ENCODE measurements at places on chromosomes 7 and 10. TPM values are rescaled to one million over a fixed set of nuclear protein-coding genes. Genes with fewer than 3 reads are reported as not detected.

DNA sequence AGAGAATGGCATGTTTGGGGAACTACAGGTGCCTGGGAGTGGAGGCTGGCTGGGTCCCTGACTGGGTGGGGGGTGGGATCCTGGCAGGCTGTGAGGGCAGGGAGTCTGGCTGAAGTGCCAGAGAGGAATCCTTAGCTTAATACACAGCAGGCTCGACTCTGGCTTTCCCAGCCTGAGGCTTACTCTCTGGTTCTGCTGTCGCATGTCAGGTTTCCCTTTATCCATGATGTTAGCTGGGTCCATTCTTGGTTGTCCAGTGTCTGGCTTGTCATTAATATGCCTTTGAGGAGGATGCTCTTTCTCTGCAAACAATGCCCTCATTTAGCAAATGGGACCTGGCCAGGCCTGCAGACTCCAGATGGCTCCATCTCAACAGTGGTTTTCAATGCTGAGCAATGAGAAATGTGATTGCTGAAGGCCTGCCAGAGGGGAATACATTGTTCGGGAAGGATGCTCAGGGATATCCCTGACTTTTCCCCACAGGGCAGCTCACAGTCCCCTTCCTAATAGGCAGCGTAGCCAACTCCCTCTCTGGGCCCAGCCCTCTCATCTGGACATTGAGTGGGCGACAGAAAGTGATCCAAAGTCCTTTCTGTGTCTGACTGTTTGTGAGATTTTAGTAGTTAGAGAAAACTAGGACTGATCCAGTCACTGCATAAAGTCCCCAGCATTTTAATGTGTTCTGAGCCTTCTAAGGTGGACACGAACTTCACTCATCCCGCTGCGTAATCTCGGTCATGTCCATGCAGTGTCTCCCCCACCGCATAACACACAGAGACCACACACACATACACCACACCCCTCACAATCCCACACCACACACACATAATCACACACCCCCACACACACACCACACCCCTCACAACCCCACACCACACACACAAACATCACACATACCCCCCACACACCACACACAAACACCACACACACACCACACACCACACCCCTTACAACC is 124.9 kb downstream of the ANLN start:
- H3K27ac ChIP-seq: peak overlapping the region; percentile 9
- H3K4me3 ChIP-seq: no peak overlapping the region
- peaks cover 14% of the 10 kb centered on the region for H3K36me3 ChIP-seq
- no peak for DNase-seq
- H3K27me3 ChIP-seq: no peaks in the 10 kb centered on the region
- peaks cover 18% of the 10 kb centered on the region for H3K4me1 ChIP-seq

IRF5 gene
- 16.5 TPM for total RNA-seq

DNA sequence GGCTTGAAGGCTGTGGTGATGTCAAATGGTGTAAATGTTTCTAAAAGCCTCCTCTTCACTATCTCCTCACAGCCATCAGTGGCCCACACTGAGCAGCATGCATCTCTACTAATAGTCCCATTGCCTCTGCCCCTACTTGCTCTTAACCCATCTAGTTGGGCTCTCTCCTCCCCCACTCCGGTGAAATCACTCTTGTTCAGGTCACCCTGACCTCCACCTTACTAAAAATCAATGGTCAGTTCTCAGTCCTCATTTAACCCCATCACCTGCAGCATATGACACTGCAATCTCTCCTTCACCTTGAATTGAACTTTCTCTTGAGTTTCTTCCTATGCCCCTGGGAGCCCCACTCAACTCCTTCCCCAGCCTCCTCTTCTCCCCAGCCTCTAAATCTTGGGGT is 355.1 kb upstream of the AOAH start:
- H3K27ac ChIP-seq: no peak overlapping the region
- DNase-seq: no peak
- no peak overlapping the region for H3K4me3 ChIP-seq
- peaks cover 25% of the 10 kb centered on the region for H3K36me3 ChIP-seq

AEBP1 gene
- 6.6 TPM for total RNA-seq

SEMA3E gene
- total RNA-seq: not detected

ZNF727 gene
- not detected for total RNA-seq

DNA sequence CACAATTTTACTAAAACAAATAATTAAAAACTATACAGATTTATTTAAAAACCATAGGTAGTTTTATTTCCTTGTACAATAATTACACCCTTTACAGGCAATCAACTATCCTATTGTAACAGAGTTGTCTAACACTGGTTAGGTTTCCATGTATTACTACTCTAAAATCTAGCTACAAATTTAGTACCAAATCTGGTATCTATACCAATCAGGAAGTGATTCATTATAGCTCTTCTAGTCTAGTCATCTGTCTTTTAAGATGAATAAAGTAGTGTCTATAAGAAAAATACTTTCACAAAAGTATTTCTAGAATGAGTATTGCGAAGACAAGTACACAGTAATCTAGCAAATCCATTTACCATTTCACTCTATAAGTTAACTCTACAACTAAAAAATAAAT is 16.9 kb downstream of the ZNF800 start:
- H3K4me3 ChIP-seq: no peak overlapping the region
- H3K4me1 ChIP-seq: peaks cover 41% of the 10 kb centered on the region
- no peaks in the 10 kb centered on the region for H3K27me3 ChIP-seq
- H3K27ac ChIP-seq: no peak overlapping the region
- peaks cover 47% of the 10 kb centered on the region for H3K36me3 ChIP-seq

GRCh38 chr10:373526-374309 is 238.5 kb downstream of the ZMYND11 start:
- peaks cover 2% of the 10 kb centered on the region for H3K27me3 ChIP-seq
- no peak overlapping the region for H3K27ac ChIP-seq
- DNase-seq: no peak

CPN1 gene
- not detected for total RNA-seq

GRCh38 chr10:72886621-72887020 is 6.9 kb upstream of the OIT3 start:
- no peaks in the 10 kb centered on the region for H3K27me3 ChIP-seq
- H3K4me1 ChIP-seq: peaks cover 8% of the 10 kb centered on the region
- H3K36me3 ChIP-seq: peaks cover 27% of the 10 kb centered on the region
- H3K27ac ChIP-seq: no peak overlapping the region

GRCh38 chr10:110373059-110373458 is 68.3 kb upstream of the SMNDC1 start:
- no peak for DNase-seq
- peaks cover 2% of the 10 kb centered on the region for H3K36me3 ChIP-seq
- no peaks in the 10 kb centered on the region for H3K27me3 ChIP-seq
- H3K27ac ChIP-seq: no peak overlapping the region
- peaks cover 26% of the 10 kb centered on the region for H3K4me1 ChIP-seq
- no peak overlapping the region for H3K4me3 ChIP-seq

DNA sequence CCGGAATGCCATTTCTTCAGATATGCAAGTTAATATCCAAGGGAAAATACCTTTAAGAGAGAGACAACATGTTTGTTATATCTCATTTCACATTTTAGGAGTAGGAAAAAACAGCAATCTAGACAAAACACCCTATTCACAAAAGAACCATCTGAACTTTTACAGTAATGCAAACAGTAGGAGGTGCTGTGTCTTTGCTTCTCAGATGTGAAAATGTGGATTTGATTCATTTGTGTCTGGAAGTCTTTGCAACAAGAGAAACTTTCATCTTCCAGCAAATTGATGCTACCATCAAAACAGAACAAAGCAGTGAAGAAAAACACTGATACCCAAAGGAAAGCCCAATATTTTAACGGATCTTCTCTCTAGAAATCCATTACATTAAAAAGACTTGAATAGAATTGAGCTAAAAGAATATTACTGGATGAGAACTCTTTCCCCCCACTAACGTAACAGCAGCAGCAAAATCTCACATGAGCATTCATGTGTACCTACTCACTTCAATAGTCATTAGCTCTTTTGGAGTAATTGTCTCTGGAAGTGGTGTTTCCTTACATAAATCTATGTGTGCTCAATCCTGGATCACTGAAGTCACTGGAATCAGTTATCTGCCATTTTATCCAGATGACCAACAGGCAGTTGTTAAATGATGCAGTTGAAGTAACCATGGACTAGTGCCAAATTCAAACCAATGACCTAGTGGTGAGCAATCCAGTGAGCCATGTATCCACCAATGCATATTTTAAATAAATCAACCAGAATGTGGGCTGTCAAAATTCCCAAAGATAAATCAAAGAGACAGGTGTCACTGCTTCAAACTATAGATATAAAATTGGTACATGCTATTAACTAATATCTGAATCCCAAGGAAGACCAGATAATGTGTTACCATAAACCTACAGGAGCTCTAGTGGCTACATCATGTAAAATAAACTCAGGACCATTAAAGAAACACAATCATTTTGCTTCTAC is 1.8 kb downstream of the SEMA3C start:
- H3K27ac ChIP-seq: no peak overlapping the region
- H3K27me3 ChIP-seq: peaks cover 32% of the 10 kb centered on the region
- no peaks in the 10 kb centered on the region for H3K36me3 ChIP-seq
- no peak overlapping the region for H3K4me3 ChIP-seq
- DNase-seq: no peak

GIMAP4 gene
- 60.5 TPM for total RNA-seq

DNA sequence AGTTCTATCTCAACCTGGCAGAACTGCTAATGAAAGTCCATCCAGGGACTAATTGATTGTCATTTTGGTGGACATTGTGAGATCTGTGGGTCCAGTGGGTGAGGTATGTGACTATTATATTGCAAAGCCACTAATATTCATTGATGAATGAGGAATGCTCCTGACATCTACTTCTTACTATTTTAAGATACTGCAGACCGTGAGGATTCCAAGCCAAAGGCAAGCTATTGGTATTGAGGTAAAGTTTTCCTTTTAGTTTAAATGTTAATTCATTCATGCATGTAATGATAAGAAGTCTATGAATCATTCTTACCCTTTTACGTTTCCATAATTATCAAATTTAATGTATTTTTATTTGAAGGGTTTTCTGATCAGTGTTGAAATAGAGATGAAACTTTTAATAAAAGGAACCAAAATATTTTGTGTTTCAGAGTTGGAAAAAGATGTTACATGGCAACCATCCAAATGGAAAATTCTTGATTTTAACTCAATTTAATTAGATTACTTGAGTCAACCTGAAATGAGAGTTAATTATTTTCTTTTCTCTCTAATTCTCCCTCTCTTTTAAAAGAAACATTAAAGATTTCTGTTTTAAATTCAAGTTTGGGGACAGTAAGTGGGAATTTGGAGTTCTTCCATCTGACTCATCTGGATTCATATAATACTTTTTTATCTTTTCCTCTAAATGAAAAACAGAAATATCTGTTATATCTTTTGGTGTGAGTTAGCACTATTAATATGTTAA is 39.6 kb downstream of the NUP205 start:
- H3K27me3 ChIP-seq: no peaks in the 10 kb centered on the region

GRCh38 chr10:51358227-51358626 is 283.9 kb downstream of the PRKG1 start:
- H3K36me3 ChIP-seq: no peaks in the 10 kb centered on the region
- no peaks in the 10 kb centered on the region for H3K27me3 ChIP-seq
- H3K4me3 ChIP-seq: no peak overlapping the region
- H3K27ac ChIP-seq: no peak overlapping the region

- no peak overlapping the region for H3K27ac ChIP-seq
- H3K36me3 ChIP-seq: peaks cover 1% of the 10 kb centered on the region
- no peaks in the 10 kb centered on the region for H3K4me1 ChIP-seq
- H3K4me3 ChIP-seq: no peak overlapping the region
- H3K27me3 ChIP-seq: peaks cover 12% of the 10 kb centered on the region
Observed at GRCh38 chr7:131173145-131173890, 154.4 kb upstream of the MKLN1 start.

GRCh38 chr7:95875519-95875918 is 103.2 kb downstream of the DYNC1I1 start:
- H3K4me3 ChIP-seq: no peak overlapping the region
- DNase-seq: no peak
- H3K36me3 ChIP-seq: no peaks in the 10 kb centered on the region

- H3K4me1 ChIP-seq: no peaks in the 10 kb centered on the region
- no peaks in the 10 kb centered on the region for H3K36me3 ChIP-seq
- no peak overlapping the region for H3K4me3 ChIP-seq
Observed at GRCh38 chr10:14191871-14192270, 138.9 kb downstream of the FRMD4A start.

SPAG6 gene
- total RNA-seq: 3.7 TPM

ZP3 gene
- 0.94 TPM for total RNA-seq

GRCh38 chr7:156032973-156033372 is 220.7 kb upstream of the SHH start:
- H3K27ac ChIP-seq: no peak overlapping the region
- H3K27me3 ChIP-seq: no peaks in the 10 kb centered on the region
- no peaks in the 10 kb centered on the region for H3K4me1 ChIP-seq
- H3K4me3 ChIP-seq: no peak overlapping the region
- DNase-seq: no peak
- no peaks in the 10 kb centered on the region for H3K36me3 ChIP-seq

GPR26 gene
- not detected for total RNA-seq

GRCh38 chr10:77173615-77174461 is 463.8 kb downstream of the KCNMA1 start:
- no peak overlapping the region for H3K4me3 ChIP-seq
- peak; percentile 71 for DNase-seq
- no peaks in the 10 kb centered on the region for H3K4me1 ChIP-seq
- no peak overlapping the region for H3K27ac ChIP-seq
- no peaks in the 10 kb centered on the region for H3K36me3 ChIP-seq

GRCh38 chr7:47371733-47372368 is 210.1 kb downstream of the TNS3 start:
- no peaks in the 10 kb centered on the region for H3K36me3 ChIP-seq
- DNase-seq: no peak
- H3K4me3 ChIP-seq: no peak overlapping the region
- no peaks in the 10 kb centered on the region for H3K27me3 ChIP-seq

DNA sequence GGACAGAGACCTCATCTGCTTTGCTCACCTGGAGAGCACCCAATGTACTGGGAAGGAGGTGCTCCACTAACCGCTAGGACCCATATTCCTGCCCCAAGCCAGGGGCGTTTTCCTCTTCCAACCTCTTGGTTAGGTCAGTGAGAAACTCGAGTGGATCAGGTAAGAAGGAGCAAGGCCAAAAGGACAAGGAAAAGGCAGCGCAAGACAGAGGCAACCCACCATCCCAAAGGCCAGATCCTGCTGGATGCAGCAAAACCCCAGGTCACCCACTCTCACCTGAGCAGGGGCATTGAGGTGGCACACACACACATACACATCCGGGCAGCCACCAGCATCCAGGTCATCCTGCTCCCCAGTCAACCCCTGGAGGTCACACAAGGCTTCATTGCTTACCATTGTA is 105.1 kb downstream of the GRID1 start:
- DNase-seq: peak; percentile 34
- no peaks in the 10 kb centered on the region for H3K36me3 ChIP-seq
- no peak overlapping the region for H3K27ac ChIP-seq
- H3K4me1 ChIP-seq: no peaks in the 10 kb centered on the region

DNA sequence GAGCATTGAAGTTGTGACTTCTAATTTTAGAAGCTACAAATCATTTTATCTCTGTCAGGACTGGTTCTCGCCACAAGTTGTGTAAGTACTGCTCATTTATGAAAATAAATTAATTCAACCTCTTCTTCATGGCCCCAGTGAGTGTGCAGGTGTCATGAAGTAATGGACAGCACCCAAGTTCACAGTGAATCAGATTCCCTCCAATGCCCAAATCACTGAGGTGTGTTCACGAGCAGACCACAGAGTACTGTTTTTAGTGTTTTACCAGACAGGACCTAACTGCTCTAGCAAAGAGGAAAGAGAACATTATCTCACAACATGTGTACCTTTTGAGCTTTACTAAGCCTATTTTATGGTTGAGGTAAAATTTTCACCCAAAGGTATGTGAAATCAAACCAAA is 980.0 kb downstream of the CNTNAP2 start:
- H3K27me3 ChIP-seq: no peaks in the 10 kb centered on the region
- no peak overlapping the region for H3K4me3 ChIP-seq
- no peak for DNase-seq

WNT8B gene
- total RNA-seq: not detected
